ENCODE measurements at places on chromosomes 5 and 9. TPM values are rescaled to one million over a fixed set of nuclear protein-coding genes. Genes with fewer than 3 reads are reported as not detected.

AHRR gene
- 43.4 TPM for total RNA-seq

RASEF gene
- total RNA-seq, result 9.1 TPM

PCDHGB1 gene
- total RNA-seq, result 12.5 TPM

ANKS6 gene
- 24.2 TPM for total RNA-seq

QRFP gene
- total RNA-seq, result not detected

TMC1 gene
- 2.0 TPM for total RNA-seq

PCDHGC5 gene
- 5.4 TPM for total RNA-seq

TTC23L gene
- 16.9 TPM for total RNA-seq

FABP6 gene
- total RNA-seq, result 1.5 TPM

OR13C9 gene
- not detected for total RNA-seq

SLC22A5 gene
- total RNA-seq, result 9.5 TPM

CARTPT gene
- 15.0 TPM for total RNA-seq

OR13C2 gene
- 0.62 TPM for total RNA-seq

AJM1 gene
- 24.6 TPM for total RNA-seq

CNTLN gene
- 23.7 TPM for total RNA-seq

STPG3 gene
- total RNA-seq, result 34.1 TPM

SLU7 gene
- total RNA-seq, result 92.4 TPM

ATP10B gene
- 1.9 TPM for total RNA-seq

FREM1 gene
- 4.6 TPM for total RNA-seq

INSL6 gene
- 32.8 TPM for total RNA-seq

ELOVL7 gene
- total RNA-seq, result 2.4 TPM

SLC6A19 gene
- total RNA-seq, result 0.16 TPM

CLIC3 gene
- total RNA-seq, result 1.9 TPM

PCDHGB6 gene
- total RNA-seq, result 12.6 TPM

NCS1 gene
- total RNA-seq, result 5.2 TPM

GNA14 gene
- 3.1 TPM for total RNA-seq

KIAA0825 gene
- 9.3 TPM for total RNA-seq

PCDHGA3 gene
- total RNA-seq, result 31.8 TPM

C5orf15 gene
- 44.8 TPM for total RNA-seq

KCNN2 gene
- 7.3 TPM for total RNA-seq

AIF1L gene
- total RNA-seq, result 8.3 TPM

C1QTNF2 gene
- total RNA-seq, result 6.4 TPM

CEL gene
- total RNA-seq, result 2.4 TPM

MSANTD3 gene
- total RNA-seq, result 24.9 TPM

PCDHGA6 gene
- 13.4 TPM for total RNA-seq

C5 gene
- 5.1 TPM for total RNA-seq

SMIM33 gene
- 0.16 TPM for total RNA-seq

GHR gene
- 4.7 TPM for total RNA-seq

PCDHB11 gene
- 4.0 TPM for total RNA-seq

GRXCR2 gene
- not detected for total RNA-seq

FOCAD gene
- total RNA-seq, result 45.4 TPM

ERP44 gene
- total RNA-seq, result 14.6 TPM

SHISAL2B gene
- 0.74 TPM for total RNA-seq

UNC5A gene
- total RNA-seq, result 2.0 TPM

EGFLAM gene
- total RNA-seq, result 12.0 TPM

SLC28A3 gene
- 0.08 TPM for total RNA-seq

RGS7BP gene
- 3.1 TPM for total RNA-seq

PAEP gene
- not detected for total RNA-seq

CYSTM1 gene
- 43.6 TPM for total RNA-seq

LVRN gene
- 6.1 TPM for total RNA-seq

NRG2 gene
- 23.2 TPM for total RNA-seq

All from testis (tissue), 5 donors.